ENCODE measurements at places on chromosomes 4 and X. TPM values are rescaled to one million over a fixed set of nuclear protein-coding genes. Genes with fewer than 3 reads are reported as not detected.

DNA sequence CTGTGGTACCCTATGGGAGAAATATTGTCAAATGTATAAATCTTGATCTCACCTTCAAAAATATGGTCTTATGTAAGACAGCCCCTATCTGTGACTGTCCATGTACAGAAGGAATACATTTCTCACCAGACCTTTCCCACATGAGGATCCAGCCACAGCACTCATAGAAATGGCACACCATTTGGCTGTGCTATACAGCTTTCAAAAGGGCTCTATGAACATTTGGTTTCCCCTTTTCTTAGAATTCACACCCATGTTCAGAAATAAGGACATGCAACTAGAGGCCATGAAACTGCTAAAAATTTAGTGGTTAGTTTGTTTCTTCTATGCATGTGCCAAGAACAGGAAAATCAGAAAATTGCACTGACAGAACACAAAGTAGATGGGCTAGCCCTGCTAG lies 62.7 kb downstream of the ANTXR2 start:
- no peak for DNase-seq

DNA sequence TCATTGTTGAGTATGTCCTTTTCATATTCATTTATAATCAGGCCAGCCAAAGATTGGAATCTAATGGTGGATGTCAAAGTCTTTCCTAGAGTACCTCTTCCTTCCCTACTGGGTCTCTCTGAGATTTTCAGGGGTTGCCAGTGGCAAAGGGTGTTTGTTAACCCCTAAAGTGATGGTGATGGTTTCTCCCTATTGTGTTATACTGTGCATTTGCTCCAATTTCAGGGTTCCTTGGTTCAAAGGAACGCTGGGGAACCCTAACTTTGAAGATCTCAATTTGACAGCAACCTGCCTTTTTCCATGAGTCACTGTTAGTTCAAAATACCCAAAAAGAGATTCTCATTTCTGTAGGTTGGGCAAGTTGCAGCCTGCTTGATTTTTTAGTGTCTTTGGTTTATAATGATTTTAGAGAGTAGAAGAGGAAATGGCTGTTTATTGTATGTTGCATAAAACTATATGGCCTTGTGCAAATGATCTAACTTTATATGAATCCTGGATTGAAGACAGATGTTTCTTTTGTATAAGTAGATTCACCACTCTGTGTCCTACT lies 23.0 kb downstream of the GAB1 start:
- DNase-seq = no peak

GRCh38 chrX:39249999-39250398 lies 448.7 kb downstream of the MID1IP1 start:
- no peak for DNase-seq

- DNase-seq = no peak
Observed at GRCh38 chrX:47226071-47226470, 6.7 kb upstream of the USP11 start.

DNA sequence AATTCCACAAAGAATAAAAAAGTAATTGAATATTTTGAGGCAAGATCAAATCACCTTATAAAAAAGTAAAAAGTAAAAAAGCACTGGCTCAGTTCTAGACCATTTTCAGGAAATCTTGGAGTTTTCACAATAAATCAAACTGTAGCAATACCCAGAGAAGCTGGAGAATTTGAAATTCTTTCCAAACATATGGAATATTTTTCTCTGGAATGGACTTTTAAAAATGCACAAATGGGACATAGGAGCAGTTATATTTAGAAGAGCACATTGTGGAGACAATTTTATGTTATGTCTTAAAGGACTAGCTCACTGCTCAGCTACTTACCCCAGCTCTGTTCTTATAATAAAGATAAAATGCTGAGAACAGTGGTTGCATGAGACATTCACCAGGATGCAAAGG lies 211.9 kb upstream of the KIT start:
- DNase-seq = no peak

DNA sequence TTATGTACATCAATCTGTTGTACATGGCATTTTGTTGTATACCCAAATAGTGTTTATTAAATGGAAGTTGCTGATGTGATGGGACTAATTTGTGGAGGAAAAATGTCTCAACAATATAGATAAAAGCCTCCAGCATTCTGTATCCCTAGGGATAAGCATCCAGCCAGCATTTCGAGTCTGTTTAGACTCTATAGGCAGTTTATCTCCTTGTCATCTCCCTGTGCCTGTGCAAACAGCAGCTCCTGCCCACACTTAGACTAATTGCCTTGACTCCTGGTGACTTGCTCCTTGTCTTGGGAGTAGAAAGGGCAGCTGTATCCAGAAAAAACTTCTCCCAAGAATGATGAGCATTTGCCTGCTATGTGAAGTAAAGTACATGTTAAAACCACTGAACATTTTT lies 83.8 kb downstream of the DOCK11 start:
- DNase-seq = no peak

DNA sequence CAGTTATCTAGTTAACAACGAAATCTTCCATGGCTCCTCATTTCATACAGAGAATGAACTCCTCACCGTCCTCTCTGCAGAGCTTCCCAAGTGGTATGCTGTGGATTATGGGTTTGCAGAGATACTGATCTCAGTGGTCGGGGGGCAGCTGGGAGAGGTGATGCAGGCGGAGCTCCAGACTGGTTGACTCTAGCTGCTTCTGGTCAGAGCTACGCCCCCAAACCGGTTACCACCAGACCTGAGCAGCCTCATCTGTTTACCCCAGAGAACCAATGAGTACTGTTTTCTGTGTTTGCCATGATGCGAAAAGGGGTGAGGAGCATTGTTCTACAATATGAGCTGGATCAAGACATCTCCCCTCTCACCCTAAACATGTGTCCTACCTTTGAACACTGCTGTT lies 135.7 kb upstream of the PLAC1 start:
- no peak for DNase-seq

GRCh38 chr4:48367016-48367415 lies 25.7 kb downstream of the SLAIN2 start:
- DNase-seq = no peak

DNA sequence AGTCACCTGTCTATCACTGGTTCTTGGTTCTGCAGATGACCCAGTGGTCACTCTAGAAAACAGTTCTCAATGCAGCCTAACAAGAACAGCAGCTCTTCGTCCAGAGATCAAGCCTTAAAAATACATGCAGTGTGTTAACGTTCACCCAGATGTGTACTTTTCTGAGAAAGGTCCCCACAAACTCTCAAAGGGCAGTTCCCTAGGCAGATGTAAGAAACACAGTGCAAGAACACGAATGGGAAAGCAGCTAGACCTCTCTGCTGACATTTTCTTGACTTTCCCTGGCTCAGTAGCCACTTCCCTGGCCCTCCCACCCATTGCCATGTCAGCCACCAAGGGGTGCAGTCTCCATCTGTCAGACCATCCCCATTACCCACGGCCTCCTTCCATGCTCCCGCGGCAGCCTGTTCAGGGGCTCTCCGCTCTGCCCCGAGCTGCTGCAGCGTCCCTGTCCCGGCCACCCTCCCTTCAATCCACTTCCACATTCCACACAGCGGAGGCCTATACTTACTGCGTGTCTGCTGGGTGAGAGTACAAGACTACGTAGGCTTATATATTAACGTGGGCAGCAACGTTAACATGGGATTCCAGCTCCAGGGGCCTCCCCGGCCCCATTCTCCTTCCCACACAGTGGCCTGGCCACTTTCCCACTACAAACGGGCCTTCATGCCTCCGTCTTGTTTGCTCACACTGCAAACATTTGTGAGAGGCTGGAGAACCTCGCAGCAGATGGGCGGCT lies 34.3 kb downstream of the IRF2 start:
- no peak for DNase-seq

- no peak for DNase-seq
Observed at GRCh38 chr4:96315815-96316214, 475.9 kb downstream of the PDHA2 start.

- DNase-seq = no peak
Observed at GRCh38 chr4:125319311-125319710, 4.6 kb downstream of the FAT4 start.

DNA sequence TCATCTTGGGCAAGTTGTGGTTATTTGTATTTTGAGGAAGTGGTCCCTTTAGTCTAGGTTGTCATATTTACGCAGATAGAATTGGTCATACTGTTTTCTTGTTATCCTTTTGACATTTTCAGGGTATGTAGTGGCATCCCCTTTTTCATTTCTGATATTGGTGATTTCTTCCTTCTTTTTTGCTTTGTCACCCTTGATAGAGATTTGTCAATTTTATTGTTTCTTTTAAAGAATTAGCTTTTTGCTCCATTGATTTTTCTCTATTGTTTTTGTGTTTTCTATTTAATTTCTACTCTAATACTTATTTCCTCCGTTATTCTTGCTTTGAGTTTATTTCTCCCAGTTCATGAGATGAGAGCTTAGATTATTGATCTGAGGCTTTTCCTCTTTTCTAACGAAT lies 87.7 kb downstream of the CPEB2 start:
- DNase-seq = no peak

DNA sequence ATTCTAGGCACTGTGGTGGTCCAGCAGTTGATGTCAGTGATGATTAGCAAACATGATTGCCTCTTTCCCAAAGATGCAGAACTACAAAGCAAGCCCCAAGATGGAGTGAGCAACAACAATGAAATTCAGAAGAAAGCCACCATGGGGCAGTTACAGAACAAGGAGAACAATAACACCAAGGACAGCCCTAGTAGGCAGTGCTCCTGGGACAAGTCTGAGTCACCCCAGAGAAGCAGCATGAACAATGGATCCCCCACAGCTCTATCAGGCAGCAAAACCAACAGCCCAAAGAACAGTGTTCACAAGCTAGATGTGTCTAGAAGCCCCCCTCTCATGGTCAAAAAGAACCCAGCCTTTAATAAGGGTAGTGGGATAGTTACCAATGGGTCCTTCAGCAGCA lies 365.3 kb downstream of the MAPK10 start:
- DNase-seq = no peak

- DNase-seq = no peak
Observed at GRCh38 chrX:65196758-65197360, 220.6 kb upstream of the ZC4H2 start.

- no peak for DNase-seq
Observed at GRCh38 chr4:23685471-23685870, 204.4 kb downstream of the PPARGC1A start.

GRCh38 chrX:22122510-22122909 lies 90.4 kb downstream of the PHEX start:
- no peak for DNase-seq

DNA sequence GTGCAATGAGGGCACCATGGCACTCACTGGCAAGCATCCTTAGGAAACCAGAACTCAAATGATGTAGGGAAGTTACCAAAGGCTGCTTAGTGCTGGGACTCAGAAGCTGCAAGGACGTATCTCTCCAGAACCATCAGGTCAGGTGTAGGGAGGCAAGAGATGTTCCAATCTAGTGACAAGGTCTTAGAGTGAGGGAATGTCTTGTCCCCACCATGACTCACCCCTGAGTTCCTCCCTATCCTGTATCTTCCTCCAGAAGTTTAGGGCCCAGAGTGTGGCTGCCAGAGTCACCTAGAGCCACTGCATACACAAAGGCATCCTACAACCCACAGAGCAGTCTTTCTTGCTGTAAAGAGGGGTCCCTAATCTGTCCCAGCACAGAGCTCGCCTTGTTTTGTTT lies 14.1 kb upstream of the IRAK1 start:
- DNase-seq = no peak

DNA sequence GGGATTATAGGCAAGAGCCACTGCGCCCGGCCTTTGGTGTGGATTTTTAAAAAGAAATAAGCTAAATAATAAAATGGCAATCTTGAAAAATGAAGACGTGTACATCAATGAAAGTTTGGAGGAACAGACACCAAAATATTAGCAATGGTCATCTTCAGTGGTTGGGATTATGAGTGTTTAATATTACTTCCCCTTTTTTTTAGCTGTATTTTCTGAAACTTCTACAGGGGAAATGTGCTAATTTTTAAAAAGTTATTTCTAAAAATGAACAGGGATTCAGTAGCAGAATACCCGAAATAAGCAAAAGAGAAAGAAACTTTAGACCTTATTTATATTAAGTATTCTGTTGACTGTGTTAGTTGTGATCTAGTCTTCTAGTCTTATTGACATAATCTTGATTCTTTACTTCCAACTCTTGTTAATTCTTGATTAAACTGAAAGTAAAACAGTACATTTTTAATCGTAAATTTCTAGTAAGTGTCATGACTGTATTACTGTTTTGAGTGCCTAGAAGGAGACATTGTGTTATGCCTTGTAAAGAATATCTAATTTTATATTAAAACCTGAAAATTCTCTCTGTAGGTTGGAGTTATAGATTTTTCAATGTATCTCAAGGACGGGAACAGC lies 51.3 kb downstream of the RUFY3 start:
- no peak for DNase-seq

GRCh38 chrX:95291561-95291960 lies 1393.1 kb upstream of the DIAPH2 start:
- no peak for DNase-seq

DNA sequence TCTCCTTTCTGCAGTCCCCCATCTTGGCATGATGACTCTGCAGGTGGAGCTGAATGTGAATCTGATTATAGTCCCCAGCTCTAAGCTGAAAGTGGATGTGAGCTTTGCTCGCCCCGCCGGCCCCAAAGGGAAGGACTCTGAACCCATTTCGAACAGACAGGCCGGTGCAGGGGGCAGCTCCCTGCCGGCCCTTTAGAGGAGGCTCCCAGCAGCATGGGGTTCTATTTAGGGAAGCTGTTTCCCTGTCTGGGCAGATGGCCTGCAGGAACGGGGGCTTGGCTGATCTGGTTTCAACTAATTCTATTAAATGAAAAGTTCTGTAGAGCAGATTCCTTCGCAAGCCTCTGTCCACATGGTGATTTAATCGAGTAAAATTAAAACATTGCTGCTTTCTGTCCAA lies 104.8 kb upstream of the MSX1 start:
- no peak for DNase-seq

DNA sequence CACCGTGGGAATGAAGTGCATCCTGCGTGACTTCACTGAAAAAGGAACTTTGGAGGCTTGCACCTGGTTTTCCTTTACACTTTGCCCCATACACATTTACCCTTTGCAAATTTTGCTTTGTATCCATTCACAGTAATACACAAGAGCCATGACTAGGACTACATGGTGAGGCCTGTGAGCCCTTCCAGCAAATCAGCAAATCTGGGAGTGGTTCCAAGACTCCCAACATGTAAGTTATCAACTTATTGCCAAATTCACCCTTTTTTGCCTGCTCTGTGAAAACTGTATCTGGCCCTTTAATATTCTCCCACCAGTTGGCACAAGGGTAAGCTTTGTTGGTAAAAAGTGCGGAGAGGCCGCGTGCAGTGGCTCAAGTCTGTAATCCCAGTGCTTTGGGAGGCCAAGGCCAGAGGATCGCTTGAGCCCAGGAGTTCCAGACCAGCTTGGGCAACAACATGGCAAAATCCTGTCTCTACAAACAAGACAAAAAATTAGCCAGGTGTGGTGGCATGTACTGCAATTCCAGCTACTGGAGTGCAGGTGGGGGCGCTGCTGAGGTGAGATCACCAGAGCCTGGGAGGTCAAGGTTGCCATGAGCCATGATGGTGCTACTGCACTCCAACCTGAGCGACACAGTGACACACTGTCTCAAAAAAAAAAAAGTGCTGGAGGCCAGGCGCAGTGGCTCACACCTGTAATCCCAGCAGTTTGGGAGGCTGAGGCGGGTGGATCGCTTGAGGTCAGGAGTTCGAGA lies 5.0 kb downstream of the PRMT9 start:
- DNase-seq = no peak

GRCh38 chrX:40245488-40246071 lies 147.8 kb upstream of the BCOR start:
- DNase-seq = no peak

FMR1NB gene
- total RNA-seq = not detected

HSFX3 gene
- not detected for total RNA-seq

ARHGAP36 gene
- not detected for total RNA-seq

LUZP4 gene
- total RNA-seq = not detected

CXXC4 gene
- total RNA-seq = 4.2 TPM

MAP3K15 gene
- 0.15 TPM for total RNA-seq

P2RY8 gene
- 3.0 TPM for total RNA-seq

SCD5 gene
- total RNA-seq = 9.1 TPM

Data from left cardiac atrium (tissue), 4 donors.